ENCODE measurements at places on chromosomes 6 and 20. TPM values are rescaled to one million over a fixed set of nuclear protein-coding genes. Genes with fewer than 3 reads are reported as not detected.

AFDN gene
- 73.7 TPM for total RNA-seq

RBPJL gene
- 0.17 TPM for total RNA-seq

KIF13A gene
- 0.27 TPM for total RNA-seq

YIPF3 gene
- total RNA-seq, result 73.2 TPM

DEF6 gene
- 220 TPM for total RNA-seq

ZFP57 gene
- total RNA-seq, result 2.6 TPM

PNPLA1 gene
- total RNA-seq, result not detected

EPHA7 gene
- total RNA-seq, result not detected

NKAIN2 gene
- not detected for total RNA-seq

TRIM10 gene
- total RNA-seq, result 0.37 TPM

TCF21 gene
- total RNA-seq, result not detected

APOBEC2 gene
- total RNA-seq, result not detected

GNAS-AS1 gene
- 1.4 TPM for total RNA-seq

TMC2 gene
- not detected for total RNA-seq

MYL9 gene
- total RNA-seq, result 0.46 TPM

ZNF133 gene
- 10.1 TPM for total RNA-seq

RAB32 gene
- 1.4 TPM for total RNA-seq

USP49 gene
- total RNA-seq, result 6.7 TPM

ISM1 gene
- 0.49 TPM for total RNA-seq

SLC26A8 gene
- not detected for total RNA-seq
